PC-9 (cell line): ENCODE measurements at places on chromosomes 11 and 22. TPM values are rescaled to one million over a fixed set of nuclear protein-coding genes. Genes with fewer than 3 reads are reported as not detected.

DNA sequence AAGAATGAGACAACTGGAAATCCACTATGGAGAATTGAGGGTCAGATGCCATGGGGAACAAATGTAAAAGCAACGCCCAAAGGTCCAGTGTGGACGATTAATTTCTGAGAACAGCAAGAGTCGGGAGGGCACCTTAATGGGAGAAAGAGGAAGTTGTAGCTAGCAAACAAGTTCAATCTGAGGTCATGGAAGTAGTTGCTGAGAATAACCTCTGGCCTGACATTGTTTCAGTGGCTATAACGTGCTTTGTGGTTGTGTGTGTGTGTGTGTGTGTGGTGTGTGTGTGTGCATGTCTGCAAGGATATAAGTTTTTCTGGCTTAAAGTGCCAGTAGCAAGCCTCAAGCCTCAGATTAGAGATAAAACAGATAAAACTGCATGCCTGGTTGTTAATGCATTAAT, 1630.1 kb upstream of the TENM4 start:
- H3K36me3 ChIP-seq: no peaks in the 10 kb centered on the region
- no peaks in the 10 kb centered on the region for H3K4me1 ChIP-seq
- no peak overlapping the region for H3K4me3 ChIP-seq
- H3K27me3 ChIP-seq: no peaks in the 10 kb centered on the region

GRCh38 chr11:75862437-75862836, 47.4 kb downstream of the UVRAG start:
- no peaks in the 10 kb centered on the region for H3K27me3 ChIP-seq
- no peak overlapping the region for H3K4me3 ChIP-seq
- peaks cover 16% of the 10 kb centered on the region for H3K4me1 ChIP-seq

DNA sequence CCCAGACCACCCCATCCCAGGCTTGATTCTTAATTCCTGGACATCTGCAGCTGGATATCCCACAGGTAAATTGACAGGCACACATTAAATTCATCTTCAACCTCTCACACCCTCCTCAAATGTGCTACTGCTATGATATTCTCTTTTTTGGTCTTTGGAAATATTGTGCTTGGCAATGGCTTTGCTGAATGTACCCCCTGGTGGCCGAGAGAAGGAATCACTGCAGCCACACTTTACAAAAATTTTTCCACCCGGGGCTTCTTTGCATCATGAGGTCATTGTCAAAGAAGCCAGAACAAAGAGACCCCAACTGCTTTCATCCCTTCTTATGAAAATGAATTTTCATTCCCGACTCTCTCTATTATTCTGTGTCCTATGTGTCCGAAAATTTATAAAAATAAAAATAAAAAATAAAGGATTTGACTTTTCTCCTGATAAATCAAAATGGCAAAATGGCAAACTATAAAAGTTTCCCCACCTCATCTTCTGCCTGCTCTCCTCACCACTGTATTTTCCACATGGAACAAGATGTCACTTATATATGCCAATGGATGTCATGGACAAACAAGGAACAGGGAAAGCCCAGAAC, 15.0 kb upstream of the CYB5R2 start:
- no peak overlapping the region for H3K27ac ChIP-seq
- no peaks in the 10 kb centered on the region for H3K27me3 ChIP-seq
- no peak overlapping the region for H3K4me3 ChIP-seq
- no peaks in the 10 kb centered on the region for H3K4me1 ChIP-seq

Gene SCT
- total RNA-seq: not detected in 2 replicates

DNA sequence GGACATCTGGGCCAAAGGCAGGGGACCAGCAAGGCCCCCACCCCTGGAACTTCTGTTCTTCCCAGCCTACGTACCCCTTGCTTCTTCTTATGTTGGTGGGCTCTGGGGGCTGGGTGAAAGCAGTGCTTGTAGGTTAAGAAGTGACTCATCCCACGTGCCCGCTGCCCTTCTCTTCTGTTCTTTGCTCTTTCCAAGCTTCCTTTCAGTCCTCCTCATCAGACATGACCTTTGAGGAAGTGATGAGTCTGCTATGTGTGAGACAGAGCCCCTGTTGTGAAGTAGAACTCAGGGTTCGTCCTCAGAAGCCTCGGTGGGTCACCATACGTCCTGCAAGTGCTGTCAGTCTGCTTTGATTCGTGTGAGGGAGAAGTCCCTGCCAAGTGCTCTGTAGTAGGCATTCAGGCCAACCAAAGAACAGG, 12.7 kb downstream of the MED15 start:
- H3K36me3 ChIP-seq: no peaks in the 10 kb centered on the region
- no peak overlapping the region for H3K27ac ChIP-seq
- H3K4me1 ChIP-seq: no peaks in the 10 kb centered on the region
- no peaks in the 10 kb centered on the region for H3K27me3 ChIP-seq

DNA sequence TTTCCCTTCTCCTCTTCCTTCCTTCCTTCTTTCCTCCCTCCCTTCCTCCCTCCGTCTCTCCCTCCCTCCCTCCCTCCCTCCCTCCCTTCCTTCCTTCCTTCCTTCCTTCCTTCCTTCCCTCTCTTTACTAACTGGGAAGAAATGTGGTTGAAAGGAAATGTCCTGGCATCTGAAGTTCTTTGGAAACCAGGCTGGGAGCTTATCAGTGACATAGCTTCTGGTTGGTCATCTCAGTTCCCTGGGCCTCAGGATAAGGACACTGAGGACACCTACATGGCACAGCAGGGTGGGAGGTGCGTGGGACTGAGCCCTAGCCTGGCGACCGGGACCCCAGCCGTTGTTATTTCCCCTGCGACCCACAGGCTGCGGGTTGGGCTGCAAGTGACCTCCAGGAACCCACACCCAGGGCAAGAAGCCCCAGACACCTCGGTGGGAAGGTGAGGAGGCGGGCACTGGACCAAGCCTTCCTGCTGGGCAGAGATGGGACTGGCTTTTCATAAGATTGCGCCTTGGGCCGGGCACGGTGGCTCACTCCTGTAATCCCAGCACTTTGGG, 1486.5 kb downstream of the TBC1D22A start:
- no peak for DNase-seq
- H3K27me3 ChIP-seq: peaks cover 77% of the 10 kb centered on the region
- no peak overlapping the region for H3K4me3 ChIP-seq
- H3K27ac ChIP-seq: no peak overlapping the region
- no peaks in the 10 kb centered on the region for H3K4me1 ChIP-seq

GRCh38 chr11:94895451-94895850, 77.9 kb downstream of the CWC15 start:
- H3K4me3 ChIP-seq: no peak overlapping the region
- DNase-seq: no peak
- H3K27ac ChIP-seq: no peak overlapping the region
- peaks cover 56% of the 10 kb centered on the region for H3K36me3 ChIP-seq
- H3K27me3 ChIP-seq: no peaks in the 10 kb centered on the region

- no peak within 1 kb of the TSS for H3K27ac ChIP-seq
- no peak within 1 kb of the TSS for H3K4me3 ChIP-seq
- no peak for DNase-seq
- peaks cover 10% of the 10 kb centered on the region; the same call in 1 of the 2 replicates for H3K4me1 ChIP-seq
- no peaks in the 10 kb centered on the region; the same call in none of the 2 replicates for H3K36me3 ChIP-seq
Measured at GRCh38 chr11:67437082-67437808, at the start of gene PTPRCAP. TSS of gene PTPRCAP (minus strand) at chr11:67437682. CDS start at chr11:67437619, 63 bp downstream.

Gene CDKN1C
- 5.1 and 7.6 TPM in 2 replicates for total RNA-seq

Gene RASD2
- total RNA-seq: 0.70 and 0.95 TPM in 2 replicates

Gene ENTHD1
- total RNA-seq: not detected in 2 replicates

Gene APLNR
- not detected in 2 replicates for total RNA-seq

Gene KDM4F
- not detected in 2 replicates for total RNA-seq

GRCh38 chr11:66919923-66920322, 38.3 kb downstream of the PC start:
- DNase-seq: no peak
- no peak overlapping the region for H3K27ac ChIP-seq
- H3K4me1 ChIP-seq: no peaks in the 10 kb centered on the region
- no peak overlapping the region for H3K4me3 ChIP-seq
- no peaks in the 10 kb centered on the region for H3K27me3 ChIP-seq

DNA sequence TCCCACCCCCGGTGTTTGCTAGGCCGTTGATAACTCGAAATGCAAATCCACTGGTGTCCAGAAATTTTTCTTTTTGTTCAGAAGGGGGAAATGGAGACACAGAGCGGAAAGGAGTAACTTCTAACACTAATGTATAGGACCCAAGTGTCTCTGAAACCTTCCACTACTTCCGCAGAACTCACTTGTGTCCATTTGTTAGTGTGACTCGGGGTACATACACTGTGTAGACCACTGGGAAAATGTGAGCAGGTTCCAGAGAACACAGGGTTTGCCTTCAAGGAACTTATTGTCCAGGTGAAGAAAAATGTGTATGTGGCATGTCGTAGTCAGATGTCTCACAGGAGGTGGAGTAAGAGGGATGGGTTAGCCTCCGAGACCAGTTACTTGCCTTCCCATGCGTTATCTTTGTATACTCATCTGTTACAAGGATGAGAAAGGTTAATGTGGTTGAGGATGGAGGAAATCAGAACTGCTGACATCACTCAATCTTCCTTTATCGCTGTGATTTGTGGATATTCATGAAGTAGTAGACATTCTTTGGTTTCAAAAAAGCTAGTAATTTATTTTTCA, 857 bp downstream of the ARCN1 start:
- no peaks in the 10 kb centered on the region for H3K27me3 ChIP-seq
- no peak for DNase-seq
- peak overlapping the region; percentile 98 for H3K4me3 ChIP-seq
- H3K27ac ChIP-seq: peak overlapping the region; percentile 83
- H3K4me1 ChIP-seq: peaks cover 28% of the 10 kb centered on the region

DNA sequence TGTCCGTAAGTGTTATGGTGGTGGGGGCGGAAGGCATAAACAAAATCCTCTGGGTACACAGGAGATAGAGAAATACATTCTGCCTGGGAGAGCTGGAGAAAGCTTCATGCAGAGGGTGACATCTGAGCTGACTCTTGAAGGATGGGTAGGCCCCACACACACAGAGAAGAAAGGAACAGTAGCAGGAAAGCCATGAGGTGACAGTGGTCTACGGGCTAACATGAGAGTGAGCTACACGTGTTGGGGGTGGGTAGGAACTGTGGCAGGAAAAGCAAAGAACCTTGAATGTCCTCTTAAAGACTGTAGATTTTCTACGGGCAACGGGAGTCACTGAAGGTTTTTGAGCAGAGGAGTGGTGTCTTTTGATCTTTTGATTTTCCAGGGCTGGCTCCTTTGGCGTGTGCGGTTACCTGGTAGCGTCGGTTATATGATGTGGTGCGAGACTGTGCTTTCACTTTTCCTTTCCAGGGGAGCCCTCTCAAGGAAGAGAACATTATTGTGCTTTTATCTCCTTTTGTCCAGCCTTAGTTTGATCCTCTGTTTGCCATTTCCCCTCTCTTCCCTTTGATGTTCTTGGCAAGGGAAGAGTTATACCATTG, 39.7 kb downstream of the ADAMTS8 start:
- DNase-seq: no peak
- peaks cover 20% of the 10 kb centered on the region for H3K27me3 ChIP-seq
- H3K4me3 ChIP-seq: no peak overlapping the region
- H3K36me3 ChIP-seq: no peaks in the 10 kb centered on the region
- H3K27ac ChIP-seq: no peak overlapping the region

- H3K27me3 ChIP-seq: peaks cover 8% of the 10 kb centered on the region; the same call in 1 of the 2 replicates
- H3K4me3 ChIP-seq: no peak overlapping the region
- no peaks in the 10 kb centered on the region for H3K4me1 ChIP-seq
- no peaks in the 10 kb centered on the region for H3K36me3 ChIP-seq
Measured at GRCh38 chr11:113160808-113161124, 153.6 kb upstream of the TTC12 start.

GRCh38 chr11:62875698-62876478, 4.8 kb upstream of the SLC3A2 start:
- 0 out of 2 replicates have a peak overlapping the region, but pooled peaks have one; percentile 13 for H3K27ac ChIP-seq
- H3K4me1 ChIP-seq: peaks cover 14% of the 10 kb centered on the region
- H3K4me3 ChIP-seq: no peak overlapping the region
- peaks cover 14% of the 10 kb centered on the region; the same call in 1 of the 2 replicates for H3K36me3 ChIP-seq

DNA sequence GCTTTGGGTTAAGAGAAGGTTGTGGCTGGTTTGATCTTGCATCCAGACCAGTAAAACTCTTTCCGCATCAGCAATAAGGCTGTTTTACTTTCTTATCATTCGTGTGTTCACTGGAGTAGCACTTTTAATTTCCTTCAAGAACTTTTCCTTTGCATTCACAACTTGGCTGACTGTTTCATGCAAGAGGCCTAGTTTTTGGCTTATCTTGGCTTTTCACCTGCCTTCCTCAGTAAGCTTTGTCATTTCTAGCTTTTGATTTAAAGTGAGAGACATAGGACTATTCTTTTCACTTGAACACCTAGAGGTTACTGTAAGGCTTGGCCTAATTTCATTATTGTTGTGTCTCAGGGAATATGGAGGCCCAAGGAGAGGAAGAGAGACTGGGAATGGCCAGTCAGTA, 144.5 kb downstream of the UVRAG start:
- H3K27me3 ChIP-seq: no peaks in the 10 kb centered on the region
- no peak overlapping the region for H3K27ac ChIP-seq
- no peaks in the 10 kb centered on the region for H3K4me1 ChIP-seq
- H3K4me3 ChIP-seq: no peak overlapping the region
- H3K36me3 ChIP-seq: no peaks in the 10 kb centered on the region

Gene GNAZ
- total RNA-seq: 1.2 and 1.7 TPM in 2 replicates

Gene CCDC116
- total RNA-seq: 0.33 and 0.63 TPM in 2 replicates

DNA sequence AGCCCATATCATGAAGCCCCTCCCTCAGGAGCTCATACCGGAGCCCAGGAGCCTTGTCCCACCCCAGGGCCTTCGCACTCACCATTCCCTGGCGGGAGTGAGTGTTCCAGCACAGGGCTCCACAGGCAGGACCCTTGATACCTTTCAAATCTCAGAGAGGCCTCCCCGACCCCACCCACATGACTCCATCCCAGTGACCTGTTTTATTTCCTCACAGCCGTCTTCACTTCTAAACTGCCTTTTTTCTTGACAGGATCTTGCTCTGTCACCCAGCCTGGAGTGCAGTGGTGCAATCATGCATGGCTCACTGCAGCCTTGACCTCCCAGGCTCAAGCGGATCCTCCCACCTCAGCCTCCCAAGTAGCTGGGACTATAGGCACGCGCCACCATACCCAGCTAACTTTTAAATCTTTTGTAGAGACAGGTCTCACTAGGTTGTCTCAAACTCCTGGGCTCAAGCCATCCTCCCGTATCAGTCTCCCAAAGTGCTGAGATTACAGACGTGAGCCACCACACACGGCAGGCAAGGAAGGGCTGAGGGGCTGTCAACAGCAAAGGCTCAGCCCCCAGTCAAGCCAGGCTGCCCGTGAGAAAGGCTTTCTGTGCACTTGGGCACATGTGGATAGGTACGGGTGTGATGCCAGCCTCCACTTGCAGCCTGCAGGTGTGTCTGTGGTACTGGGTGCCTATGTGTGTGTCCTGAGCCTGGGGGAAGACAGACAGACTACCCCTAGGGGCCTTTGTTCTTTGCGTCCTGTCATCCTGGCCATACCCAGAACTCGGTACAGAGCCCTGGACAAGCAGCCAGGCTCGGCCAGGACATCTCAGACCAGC, 9.3 kb downstream of the RPL3 start:
- H3K36me3 ChIP-seq: peaks cover 34% of the 10 kb centered on the region
- peak; percentile 24 for DNase-seq
- no peaks in the 10 kb centered on the region for H3K27me3 ChIP-seq
- peak overlapping the region; percentile 85 for H3K27ac ChIP-seq
